Peyer's patch (tissue), 4 donors: ENCODE measurements at places on chromosomes 6 and 20. TPM values are rescaled to one million over a fixed set of nuclear protein-coding genes. Genes with fewer than 3 reads are reported as not detected.

The TGM2 gene
- 181 TPM for total RNA-seq

DNA sequence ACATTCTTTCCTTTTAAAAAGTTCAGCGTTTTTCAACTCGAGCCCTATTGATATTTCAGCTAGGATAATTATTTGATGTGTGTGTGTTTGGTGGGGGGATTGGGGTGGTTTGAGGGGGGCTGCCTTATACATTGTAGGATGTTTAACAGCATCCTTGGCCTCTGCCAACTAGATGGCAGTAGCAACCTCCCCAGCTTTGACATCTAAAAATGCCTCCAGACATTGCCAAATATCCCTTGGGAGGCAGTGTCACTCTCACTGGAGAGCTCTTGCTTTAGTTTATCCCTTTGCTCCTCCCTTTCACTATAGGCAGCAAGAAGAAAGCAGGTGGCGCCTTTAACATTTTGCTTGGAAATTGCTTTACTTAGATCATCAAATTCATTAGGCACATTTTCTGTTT is 14.6 kb upstream of the TP53TG5 start:
- no peaks in the 10 kb centered on the region for H3K27me3 ChIP-seq
- H3K4me3 ChIP-seq, result no peak overlapping the region

DNA sequence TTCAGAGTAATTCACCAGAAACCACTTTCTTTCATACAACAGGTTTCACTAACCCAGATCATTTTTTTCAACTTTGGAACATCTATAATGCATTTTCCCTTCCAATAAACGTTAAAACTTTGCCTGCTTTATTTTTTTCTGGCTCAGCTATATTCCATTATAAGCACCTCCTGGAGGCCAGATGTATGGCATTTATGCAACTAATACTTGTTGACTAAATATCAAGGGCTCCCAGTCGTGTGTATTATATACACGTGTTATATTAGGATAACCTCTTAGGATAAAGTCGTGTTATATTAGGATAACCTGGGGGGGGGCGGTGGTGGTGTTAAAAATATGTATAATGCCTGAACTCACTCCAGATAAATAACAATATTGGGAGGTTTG is 6.7 kb downstream of the OPN5 start:
- DNase-seq, result no peak
- no peaks in the 10 kb centered on the region for H3K27me3 ChIP-seq
- no peak overlapping the region for H3K4me3 ChIP-seq
- no peaks in the 10 kb centered on the region for H3K36me3 ChIP-seq

The CDK5RAP1 gene
- total RNA-seq, result 47.0 TPM

DNA sequence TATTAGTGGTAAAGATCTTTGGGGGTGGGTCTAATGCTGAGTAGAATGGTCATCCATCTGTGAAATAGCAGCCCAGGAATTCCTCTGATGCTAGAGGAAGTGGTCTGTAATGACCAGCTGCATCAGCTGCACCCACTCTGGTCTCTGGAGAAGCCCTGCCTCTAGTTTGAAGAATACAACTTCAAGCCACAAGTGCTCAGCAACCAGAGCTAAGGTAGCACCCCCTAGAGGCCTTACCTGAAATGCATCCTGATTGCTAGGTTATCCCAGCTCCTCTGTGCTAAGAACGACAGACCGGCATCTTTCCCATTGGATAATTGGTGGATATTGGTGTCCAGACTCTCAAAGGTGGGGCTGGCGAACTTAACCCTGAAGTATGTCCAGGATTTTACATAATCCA is 58.2 kb downstream of the DNAH8 start:
- DNase-seq, result no peak
- H3K36me3 ChIP-seq, result no peaks in the 10 kb centered on the region
- no peak overlapping the region for H3K27ac ChIP-seq
- no peaks in the 10 kb centered on the region for H3K4me1 ChIP-seq
- no peak overlapping the region for H3K4me3 ChIP-seq
- H3K27me3 ChIP-seq, result no peaks in the 10 kb centered on the region

The CLPSL2 gene
- total RNA-seq, result not detected

DNA sequence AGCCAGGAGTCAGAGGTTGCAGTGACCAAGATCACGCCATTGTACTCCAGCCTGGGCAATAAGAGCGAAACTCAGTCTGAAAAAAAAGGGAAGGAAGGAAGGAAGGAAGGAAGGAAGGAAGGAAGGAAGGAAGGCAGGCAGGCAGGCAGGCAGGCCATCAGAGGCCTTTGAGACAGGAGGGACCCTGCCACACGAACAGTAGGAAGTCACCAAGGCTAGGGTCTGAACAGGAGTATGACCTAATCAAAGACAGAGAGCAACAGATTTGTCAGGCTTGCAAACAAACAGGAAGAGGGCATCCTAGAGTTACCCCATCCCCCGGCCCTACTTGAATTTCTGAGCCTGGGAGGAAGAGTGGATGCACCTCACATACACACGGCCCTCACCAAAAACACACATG is 67.1 kb downstream of the FGD2 start:
- no peak for DNase-seq
- H3K36me3 ChIP-seq, result no peaks in the 10 kb centered on the region
- H3K27ac ChIP-seq, result no peak overlapping the region

DNA sequence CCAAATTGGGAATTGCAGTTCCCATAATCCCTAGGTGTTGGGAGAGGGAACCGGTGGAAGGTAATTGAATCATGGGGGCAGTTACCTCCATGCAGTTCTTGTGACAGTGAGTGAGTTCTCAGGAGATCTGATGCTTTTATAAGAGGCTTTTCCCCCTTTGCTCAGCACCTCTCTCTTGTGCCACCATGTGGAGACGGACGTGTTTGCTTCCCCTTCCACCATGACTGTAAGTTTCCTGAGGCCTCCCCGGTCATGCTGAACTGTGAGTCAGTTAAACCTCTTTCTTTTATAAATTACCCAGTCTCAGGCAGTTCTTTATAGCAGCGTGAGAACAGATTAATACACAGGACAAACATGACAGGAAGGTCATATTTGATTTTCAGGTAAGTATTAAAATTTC is 25.3 kb upstream of the HECA start:
- no peak overlapping the region for H3K4me3 ChIP-seq
- H3K27me3 ChIP-seq, result no peaks in the 10 kb centered on the region
- peak; percentile 56 for DNase-seq
- H3K27ac ChIP-seq, result no peak overlapping the region
- no peaks in the 10 kb centered on the region for H3K4me1 ChIP-seq
- H3K36me3 ChIP-seq, result no peaks in the 10 kb centered on the region

The SRSF6 gene
- 64.3 TPM for total RNA-seq

DNA sequence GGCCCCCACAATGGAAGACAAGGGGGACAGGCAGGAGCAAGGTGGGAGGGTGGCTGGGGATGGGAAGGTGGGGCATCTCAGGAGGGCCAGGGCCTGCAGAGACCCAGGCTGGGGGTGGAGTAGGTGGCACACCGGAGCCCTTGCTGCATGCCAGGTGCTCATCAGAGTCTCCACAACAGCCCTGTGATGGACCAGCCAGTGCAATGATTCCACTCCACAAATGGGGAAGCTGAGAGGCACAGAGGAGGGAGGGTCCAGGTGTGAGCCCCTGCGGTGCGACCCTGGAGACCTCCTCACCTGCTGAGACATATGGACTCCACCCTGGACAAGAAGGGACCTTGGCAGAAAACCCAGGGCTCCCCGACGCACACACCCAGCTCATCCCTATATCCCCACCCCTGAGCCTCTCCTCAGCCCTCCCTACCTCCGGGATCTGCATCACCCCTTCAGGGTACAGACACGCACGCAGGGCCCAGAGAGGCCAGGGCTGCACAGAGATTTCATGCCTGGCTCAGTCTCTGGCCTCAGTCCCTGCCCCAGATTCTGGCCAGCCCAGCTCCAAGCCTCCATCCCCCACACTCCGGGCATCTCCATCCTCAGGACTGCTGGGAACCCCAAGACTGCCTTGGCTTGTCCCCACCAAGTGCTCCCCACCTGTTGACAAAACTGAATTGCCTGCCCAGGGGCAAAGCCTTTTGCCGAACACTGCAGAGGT is 7.1 kb upstream of the GRM4 start:
- no peak overlapping the region for H3K4me3 ChIP-seq
- no peak for DNase-seq
- no peaks in the 10 kb centered on the region for H3K36me3 ChIP-seq
- H3K4me1 ChIP-seq, result peaks cover 12% of the 10 kb centered on the region

DNA sequence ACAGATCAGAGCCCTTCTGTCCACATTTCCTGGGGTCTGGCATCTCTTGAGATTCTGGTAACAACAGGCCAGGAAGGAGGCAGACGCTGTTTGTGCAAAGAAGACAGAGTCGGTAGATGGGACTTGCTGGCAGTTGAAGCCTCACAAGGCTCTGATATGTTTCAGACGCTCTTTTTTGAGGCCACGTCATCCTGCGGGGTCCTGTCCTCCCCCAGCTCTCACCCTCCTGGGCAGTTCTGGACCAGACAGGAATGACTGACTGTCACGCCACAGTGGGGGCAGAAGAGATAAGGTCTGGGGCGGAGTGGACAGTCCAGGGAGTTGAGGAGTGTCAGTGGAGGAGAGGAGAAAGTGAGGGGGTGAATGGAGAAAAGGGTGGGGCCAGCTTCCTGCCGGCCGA is 87.1 kb upstream of the SULF2 start:
- H3K4me3 ChIP-seq, result no peak overlapping the region
- no peak for DNase-seq
- no peaks in the 10 kb centered on the region for H3K27me3 ChIP-seq

GRCh38 chr6:106180208-106180607 is 94.1 kb downstream of the PRDM1 start:
- no peak overlapping the region for H3K4me3 ChIP-seq
- DNase-seq, result no peak
- H3K36me3 ChIP-seq, result no peaks in the 10 kb centered on the region
- no peaks in the 10 kb centered on the region for H3K27me3 ChIP-seq
- H3K4me1 ChIP-seq, result no peaks in the 10 kb centered on the region
- peak overlapping the region; percentile 40 for H3K27ac ChIP-seq
